Activated CD8-positive, alpha-beta memory T cell treated with anti-CD3 and anti-CD28 coated beads for 1 hour (primary cell): ENCODE measurements at places on chromosomes 13 and 19.

GRCh38 chr19:15247107-15248014 is 15.1 kb upstream of the EPHX3 start:
- DNase-seq: no peak

DNA sequence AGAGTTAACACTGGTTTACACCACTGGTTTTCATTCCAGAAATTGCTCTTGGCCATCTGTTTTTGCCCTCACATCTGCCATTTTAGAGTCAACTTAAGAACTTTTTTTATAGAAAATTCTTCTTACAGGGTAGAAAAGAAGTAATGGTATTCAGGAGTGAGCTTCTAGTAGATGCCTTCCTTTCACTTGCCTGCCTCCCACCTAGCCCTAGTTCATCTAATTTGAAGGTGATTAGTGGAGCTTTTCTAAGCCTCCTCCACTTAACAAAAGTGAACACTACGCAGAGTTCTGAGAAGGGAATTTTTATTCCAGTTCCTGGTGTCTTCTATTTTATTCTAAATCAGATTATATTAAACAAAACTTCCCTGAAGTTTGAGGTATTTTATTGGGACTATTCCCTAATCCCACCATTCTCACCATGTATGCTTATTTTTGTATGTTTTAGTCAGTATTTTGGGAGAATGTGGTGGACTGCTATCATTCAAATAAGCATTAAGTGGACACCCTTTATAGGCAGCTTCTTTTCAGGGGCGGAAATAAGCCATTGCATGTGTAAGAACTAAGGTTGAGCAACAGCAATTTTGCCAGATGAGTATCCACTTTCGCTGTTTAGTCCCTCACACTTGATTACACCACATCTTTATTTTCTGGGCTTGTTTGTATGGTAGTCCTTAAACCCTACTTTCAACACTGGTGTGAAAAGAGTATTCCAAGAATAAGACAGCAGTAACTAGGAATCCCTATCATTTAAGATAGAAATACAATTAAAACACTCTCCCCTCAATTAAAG is 156.9 kb downstream of the ENOX1 start:
- DNase-seq: no peak

DNA sequence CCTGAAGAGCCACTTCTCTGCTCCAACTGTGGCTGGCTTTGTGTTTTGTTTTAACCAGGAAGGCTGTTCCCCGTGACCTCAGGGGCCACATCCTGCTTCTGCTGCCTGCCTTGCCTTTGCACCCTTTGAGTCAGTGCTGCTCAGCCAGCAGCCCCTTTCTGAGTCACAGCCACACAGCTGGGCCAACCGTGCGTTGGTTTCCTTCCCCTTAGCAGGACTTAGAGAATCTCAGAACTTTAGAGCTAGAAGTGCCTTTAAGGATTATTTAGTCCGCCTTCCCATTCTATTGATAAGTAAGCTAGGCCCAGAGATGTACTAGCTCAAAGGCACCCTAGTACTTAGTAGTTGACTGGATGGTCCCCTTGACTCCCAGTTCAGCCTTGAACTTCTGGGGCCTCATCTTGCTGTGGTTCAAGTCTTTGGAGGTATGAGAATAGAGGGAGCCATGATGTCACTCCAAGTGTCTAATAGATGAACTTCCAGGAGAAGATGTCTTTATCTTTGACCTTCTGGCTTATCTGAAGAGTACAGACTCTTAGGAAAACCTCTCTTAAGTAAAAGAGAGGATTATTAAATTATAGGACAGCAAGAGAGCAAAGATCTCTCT is 8.0 kb downstream of the RGCC start:
- DNase-seq: peak; percentile 85

GRCh38 chr13:72726726-72727416 is 558 bp downstream of the MZT1 start:
- DNase-seq: no peak

DNA sequence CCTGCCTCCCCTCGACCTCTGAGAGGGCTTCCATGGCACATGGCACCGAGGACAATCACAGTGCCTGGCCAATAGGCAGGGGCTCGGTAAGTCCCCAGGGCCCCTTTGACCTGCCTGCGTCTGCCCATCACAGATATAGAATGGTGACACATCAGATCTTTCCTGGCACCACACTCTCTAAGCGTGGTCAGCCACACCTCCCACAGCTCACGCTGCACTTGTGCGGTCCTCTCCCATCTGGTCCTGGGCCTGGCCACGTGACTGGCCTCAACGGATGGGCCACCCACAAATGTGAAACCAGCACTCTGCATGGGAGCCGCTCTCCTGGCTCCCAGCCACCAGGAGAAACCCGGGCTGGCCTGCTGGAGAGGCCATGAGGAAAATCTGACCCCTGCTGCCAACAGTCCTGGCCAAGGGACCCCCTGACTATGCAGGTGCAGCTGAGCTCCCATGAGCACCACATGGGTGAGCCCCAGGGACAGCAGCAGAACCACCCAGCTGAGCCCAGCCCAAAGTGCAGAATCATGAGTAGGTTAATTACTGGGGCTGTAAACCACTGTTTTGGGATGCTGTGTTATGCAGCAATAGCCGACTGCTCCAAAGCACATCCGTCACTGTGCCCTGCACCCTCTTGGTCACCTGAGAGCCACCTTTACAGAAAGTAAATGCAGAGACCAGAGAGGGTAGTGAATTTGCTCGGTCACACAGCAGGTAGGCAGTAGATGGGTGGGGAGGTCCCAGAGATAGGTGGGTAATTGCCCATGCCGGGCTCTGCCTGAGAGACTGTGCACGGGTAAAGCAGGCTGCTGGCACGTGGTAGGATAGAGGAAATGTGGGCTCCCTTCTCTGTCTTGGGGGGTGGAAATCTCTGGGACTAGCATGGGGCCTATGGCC is 9.7 kb upstream of the MEF2B start:
- DNase-seq: no peak
